Stimulated activated CD4-positive, alpha-beta T cell treated with anti-CD3 and anti-CD28 coated beads, Interleukin-12 subunit alpha, Interleukin-12 subunit beta, amount 100 ng/mL, for 4 hours (primary cell): ENCODE measurements at places on chromosomes 2 and 18.

DNA sequence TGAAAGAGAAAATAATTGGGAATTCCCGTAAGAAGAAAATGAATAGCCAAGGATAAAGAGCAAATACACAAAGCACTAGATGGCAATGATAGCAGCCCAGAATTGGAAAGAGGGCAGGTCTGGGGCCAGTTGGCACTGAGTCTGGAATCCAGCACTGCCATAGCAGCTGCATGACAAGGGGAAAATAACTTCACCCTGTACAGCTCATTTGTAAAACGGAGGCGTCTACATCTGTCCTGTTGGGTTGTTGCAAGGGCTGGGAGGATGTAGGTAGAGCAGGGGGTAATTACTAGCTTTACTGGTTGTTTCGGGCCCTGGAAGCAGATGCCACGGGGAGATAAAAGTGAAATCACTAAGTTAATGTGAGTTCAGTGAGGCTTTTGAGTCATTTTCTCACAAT is 110.0 kb upstream of the RASGRP3 start:
- DNase-seq: no peak

DNA sequence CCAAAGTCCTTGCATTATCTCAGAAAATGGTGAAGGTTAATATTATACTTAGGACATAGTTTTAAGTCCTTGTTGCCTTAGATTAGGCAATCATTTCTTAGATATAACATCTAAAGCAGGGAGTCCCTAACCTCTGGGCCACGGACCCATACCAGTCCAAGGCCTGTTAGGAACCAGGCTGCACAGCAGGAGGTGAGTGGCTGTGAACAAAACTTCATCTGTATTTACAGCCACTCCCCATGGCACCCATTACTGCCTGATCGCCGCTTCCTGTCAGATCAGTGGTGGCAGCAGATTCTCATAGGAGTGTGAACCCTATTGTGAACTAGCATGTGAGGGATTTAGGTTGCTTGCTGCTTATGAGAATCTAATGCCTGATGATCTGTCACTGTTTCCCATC is 86.5 kb upstream of the MYO3B start:
- DNase-seq: no peak

DNA sequence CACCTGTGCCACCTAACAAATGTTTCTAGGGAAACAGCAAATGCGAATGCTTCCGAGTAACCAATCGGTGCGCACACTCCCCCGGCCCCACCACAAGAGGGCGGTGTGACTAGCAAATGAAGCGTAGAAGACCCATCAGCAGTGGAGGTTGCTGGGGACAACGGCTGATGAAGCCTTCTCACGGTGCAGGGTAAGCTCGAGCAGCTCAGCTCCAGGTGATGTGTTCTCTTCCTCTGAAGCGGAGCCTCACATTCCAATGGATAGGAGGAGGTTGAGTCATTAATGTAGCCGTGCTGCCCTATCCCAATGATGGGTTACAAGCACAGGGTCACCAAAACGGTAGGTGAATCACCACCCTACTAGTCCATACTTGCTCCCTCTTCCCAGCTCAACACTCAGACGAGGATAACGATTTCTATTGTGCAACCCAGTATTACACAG is 127.6 kb upstream of the TWIST2 start:
- DNase-seq: peak; percentile 48

DNA sequence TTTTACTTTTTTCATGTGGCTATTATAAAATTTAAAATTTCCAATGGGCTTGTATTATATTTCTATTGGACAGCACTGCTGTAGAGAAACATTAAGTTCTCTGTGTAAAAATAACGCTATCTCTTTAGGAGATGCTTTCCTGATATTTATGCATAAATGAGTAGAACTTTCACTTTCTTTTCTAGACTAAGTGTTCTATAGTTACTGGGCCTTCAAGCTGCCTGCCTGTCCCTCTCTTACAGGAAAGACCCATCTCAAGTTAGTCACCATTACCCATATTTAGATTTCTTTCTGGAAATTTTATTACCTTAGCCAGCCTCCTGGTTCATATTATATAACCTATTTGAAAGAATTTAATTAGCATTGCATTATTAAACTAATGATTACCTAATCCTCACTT is 4.8 kb downstream of the ITGA4 start:
- no peak for DNase-seq

DNA sequence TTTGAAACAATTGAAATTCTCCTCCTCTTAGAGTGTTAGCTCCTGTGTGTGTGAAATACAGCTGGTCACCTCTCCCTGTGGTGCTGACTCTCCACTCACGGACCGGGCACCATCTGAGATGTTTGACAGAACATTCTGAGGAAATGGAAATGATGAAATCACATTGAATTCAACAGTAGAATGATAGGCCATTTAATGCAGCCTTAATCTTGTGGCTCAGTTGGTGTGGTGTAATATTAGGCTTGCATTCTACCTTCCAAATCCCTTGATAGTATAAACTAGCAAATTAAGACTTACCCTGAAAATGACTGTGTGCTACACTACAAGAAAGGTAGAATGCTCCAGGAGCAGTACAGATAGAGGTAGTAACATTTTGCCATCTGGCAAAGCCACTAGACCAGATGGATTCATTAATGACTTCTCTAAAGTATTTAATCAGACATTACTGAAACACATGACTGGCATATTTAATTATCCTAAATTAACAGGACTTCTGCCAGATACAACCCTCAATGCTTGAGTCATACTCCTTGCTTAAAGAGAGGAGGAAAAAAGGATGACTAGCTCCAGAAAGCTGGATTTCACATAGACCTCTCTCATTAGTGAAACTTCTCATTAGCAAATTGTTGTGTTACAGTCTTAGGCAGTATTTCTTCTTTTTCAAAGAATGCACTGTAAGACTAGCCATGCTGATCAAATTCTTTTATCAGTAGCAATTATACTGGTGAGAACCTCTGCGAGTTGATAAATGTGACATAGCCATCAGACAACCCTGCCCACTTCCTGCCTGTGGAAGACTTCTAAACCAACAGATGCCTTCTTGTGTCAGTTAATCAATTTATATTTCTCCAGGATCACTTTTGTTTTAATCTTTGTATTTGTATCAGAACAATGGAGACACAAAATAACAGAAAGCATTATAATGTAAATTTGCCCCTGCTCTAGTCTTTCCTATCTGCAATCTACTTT is 80.6 kb downstream of the EML6 start:
- DNase-seq: no peak

GRCh38 chr2:240287011-240287410 is 146.6 kb upstream of the OTOS start:
- no peak for DNase-seq

GRCh38 chr2:58532641-58533040 is 291.5 kb upstream of the FANCL start:
- no peak for DNase-seq

- DNase-seq: peak; percentile 29
These were observed 185.0 kb downstream of the ANAPC1 start for GRCh38 chr2:111698743-111699554.

DNA sequence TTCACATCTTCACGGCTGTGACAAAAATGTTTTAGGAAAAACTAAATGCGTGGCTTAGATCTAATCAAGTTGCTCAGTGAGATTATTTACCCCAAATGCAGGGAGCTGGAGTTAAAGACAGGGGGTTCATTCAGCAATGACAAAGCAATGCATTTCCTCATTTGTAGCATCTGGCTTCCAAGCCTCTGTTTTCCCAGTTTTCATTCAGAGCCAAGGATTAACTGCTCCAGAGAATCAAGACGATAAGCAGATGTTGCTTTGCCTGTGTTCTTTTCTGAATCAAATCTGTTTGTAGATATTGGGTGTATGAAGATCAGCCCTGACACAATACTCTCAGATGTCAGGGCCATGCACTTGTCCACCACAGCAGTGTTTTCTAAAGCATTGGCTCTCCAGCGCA is 147.4 kb upstream of the SIX2 start:
- no peak for DNase-seq

DNA sequence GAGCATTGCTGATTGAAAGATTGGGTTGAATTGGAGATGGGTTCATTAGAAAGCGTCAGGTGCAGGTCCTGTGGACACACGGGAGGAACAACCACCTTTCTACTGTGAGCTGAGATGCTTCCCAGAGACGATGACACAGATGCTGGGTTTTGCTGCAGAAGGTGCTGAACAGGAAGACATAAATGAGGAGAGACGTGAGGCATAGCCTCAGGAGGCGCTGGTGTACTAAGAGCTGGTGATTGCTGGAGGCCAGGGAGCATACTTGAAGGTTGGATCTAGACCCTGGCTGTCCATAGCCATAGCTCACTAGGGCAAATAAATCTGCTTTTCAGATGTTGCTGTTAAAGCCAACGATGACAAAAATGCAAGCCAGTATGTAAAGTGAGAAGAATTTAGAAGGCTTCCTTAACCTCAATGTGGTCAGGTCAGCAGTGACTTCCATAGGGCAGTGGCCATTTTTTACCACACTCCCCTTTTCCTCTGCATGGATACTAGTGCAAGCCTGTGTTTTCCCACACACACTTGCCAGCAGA is 153.7 kb downstream of the SOX11 start:
- no peak for DNase-seq

DNA sequence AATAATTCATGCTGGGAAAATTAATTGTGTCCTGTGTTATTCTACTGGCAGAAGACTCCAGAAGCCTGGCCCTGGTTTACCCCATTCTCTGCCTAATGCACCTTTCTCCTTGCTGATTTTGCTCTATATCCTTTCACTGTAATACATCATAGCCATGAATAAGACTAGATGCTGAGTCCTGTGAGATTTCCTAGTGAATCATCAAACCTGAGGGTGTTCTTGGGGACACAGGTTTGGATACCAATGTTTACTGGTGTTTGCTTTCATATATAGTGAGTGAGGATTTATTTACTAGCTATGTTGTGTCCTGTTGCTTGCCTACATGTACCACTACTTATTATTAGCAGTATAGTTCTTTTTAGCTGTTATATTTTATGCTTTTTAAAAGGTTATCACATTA is 6.5 kb downstream of the METTL5 start:
- DNase-seq: no peak

DNA sequence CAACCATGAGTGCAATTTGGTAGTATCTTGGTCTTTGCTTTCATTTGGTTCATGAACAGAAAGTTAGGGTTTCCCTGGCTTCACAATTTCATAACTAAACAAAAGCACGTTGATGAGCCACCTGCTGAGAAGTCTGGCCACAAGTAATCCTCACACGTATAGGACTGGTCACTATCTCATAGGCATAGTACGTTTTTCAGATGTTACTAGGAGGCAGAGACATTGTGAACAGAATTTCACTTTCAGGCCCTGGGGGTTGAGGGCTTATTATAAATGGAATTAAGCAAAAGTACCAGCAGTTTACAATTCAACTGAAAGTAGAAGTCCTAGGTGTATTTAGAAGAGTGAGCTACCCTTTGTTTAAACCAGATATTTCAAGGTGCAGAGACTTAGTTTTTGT is 277.1 kb downstream of the ALPK2 start:
- no peak for DNase-seq

GRCh38 chr2:194725169-194725568 is 931.9 kb upstream of the SLC39A10 start:
- no peak for DNase-seq

DNA sequence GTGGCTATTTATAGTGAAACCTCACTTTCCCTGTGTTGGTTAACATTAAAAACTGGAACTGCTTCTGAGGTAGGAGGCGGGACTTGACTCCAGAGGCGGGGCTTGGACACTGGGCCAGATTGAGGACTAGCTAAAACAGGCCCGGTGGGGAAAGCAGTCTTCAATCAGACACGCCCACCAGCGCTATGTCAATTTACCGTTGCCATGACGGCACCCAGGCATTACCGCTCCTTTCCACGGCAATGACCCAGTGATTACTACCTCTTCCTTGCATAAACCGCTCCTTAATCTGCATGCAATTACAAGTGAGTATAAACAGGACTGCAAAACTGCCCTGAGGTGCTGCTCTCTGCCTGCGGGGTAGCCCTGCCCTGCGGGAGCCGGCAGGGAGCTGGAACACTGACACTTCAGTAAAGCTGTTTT is 35.3 kb downstream of the LRRFIP1 start:
- no peak for DNase-seq
